ENCODE measurements at places on chromosomes 4 and X.

DNA sequence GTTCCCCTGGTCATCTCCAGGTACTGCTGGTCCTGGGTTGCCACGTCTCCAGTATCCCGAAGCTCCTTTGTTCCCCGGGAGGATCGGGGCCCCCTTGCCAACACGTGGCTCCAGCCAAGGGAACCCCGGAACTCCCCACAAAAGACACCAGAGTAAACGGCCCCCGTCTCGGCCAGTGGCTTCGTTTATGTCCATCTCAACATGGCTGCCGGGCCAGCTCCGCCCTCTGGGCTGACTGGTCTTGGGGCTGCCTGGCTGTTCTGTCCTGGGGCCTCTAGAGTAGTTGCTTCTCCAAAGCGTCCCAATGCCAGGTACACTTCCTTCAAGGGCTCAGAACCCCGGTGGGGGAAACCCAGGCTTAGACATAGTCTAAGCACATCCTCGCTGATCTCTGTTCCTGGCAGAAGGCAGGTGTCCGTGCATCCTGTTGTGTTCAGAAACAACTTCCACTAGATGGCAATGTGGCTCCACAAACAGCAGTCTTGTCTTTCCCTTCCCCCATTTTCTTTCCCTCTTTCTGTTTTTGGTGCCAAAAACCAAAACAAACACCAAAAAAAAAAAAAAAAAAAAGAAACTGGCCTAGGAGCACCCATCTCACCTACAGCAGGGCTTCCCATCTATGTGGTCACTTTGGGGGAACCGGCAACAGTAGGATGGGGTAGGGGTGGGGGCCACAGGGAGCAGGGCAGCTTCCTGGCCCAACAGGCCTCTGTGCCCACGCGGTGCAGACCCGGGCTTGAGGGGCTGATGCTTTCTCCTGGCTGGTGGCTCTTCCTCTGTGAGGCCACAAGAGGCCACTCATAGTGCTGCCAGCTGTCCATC is 35.3 kb downstream of the NBDY start:
- DNase-seq, result peak; percentile 78

GRCh38 chr4:612052-612748 is 13.2 kb upstream of the PDE6B start:
- peak; percentile 37 for DNase-seq

GRCh38 chr4:177796841-177797240 is 354.6 kb upstream of the AGA start:
- DNase-seq, result no peak

DNA sequence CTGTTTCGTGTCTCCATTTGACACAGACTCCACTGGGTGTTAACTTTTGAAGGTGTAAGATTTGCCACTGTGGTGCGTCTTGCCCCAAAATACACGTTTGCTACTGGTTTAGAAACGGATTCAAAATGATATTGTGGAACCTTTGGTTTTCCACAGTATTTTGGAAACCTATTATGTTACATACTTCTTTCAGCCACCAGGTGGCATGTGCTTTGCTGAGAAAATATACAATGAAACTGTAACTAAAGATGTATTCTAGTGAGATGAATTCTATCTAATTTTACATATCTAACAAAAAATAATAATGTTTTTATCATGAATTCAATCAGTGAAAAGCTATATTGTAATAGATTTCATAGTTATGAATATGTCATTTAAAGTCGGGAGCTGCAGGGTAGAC is 28.4 kb upstream of the SLITRK4 start:
- no peak for DNase-seq

DNA sequence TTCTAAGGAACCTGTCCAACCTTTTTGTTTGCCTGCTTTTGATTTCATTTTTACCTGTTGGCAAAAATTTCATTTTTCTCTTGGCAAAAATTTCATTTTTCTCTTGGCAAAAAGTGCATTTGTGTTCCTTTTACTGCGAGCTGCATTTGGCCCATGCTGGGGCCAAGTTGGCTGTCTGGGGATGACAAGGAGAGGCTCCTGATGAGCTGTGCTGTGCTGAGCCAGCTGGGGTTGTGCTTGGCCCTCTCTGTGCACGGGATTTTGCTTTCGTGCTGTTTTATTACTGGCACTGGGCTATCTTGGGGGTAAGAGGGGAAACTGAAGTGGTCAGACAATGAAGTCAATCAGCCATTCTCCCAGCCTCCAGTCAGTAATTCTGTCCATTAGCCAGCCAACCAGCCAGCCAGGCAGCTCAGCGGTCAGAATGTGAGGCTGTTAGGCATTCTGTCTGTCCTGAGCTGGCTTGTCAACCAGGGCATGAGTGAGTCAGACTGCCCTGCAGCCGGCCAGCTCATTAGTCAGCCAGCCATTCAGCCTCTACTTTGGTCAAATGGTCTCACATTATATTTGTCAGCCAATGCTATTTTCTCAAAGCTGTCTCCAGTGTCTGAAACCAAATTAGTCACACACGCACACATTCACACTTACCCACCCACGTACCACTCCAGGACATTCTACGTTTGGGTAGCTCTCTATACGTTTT is 56.9 kb upstream of the PRPS1 start:
- no peak for DNase-seq

DNA sequence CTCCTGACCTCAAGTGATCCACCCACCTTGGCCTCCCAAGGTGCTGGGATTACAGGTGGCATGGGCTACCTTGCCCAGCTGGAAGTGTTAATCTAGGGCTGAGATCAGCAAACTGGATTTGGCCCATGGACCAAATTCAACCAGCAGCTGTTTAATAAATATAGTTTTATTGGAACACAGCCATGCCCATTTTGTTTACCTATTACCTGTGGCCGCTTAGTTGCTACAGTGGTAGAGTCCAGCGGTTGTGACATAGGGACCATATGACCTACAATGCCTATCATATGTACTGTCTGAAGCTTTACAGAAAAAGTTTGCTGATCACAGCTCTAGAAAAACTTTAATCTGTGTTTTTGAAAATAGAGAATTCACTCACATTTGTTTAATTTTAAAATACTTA is 17.2 kb upstream of the PDHA1 start:
- no peak for DNase-seq

GRCh38 chr4:87108142-87108546 is 112.3 kb downstream of the KLHL8 start:
- DNase-seq, result no peak
